ENCODE measurements at places on chromosomes 4 and X. TPM values are rescaled to one million over a fixed set of nuclear protein-coding genes. Genes with fewer than 3 reads are reported as not detected.

DNA sequence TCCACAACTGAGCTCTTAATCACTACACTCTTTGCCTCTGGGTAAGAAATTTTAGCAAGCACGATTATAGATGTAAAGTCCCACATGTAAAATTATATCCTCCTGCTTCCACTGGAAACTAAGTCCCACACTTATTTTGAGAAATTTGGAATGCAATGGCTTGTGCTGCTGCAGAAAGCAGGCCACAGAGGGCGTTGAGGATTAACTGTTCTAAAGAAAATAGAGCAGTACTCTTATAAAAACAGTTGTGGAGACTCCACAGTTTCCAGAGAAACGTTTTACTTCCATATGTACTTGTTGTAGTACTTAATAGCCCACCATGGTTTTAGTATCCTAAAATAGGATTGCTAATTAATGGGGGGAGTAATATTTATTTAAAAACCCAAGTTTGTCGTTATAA is 1.7 kb upstream of the CENPC start:
- DNase-seq = no peak
- H3K4me1 ChIP-seq = peaks cover 3% of the 10 kb centered on the region
- H3K27me3 ChIP-seq = no peaks in the 10 kb centered on the region
- H3K4me3 ChIP-seq = no peak overlapping the region
- H3K36me3 ChIP-seq = peaks cover 11% of the 10 kb centered on the region

The CT45A10 gene
- not detected for total RNA-seq

DNA sequence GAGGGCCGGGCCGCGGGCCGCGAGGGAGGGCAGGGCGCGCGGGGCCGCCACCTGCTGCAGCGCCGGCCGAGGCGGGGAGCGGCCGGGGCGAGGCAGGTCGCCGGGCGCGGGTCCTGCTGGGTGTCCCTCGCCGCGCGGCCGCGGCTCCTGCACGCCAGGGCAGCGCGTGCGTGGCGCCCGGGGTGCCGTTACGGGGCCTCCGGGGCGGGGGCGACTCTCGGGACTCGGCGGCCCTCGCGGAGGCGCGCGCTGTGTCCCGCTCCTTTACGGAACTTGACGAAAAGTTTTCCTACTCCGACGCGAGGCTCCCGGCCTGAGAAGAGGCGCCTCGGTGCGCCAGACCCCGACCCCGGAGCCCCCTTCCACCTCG is 329 bp downstream of the TBC1D14 start:
- H3K36me3 ChIP-seq = no peaks in the 10 kb centered on the region
- H3K27me3 ChIP-seq = no peaks in the 10 kb centered on the region
- peak overlapping the region; percentile 74 for H3K4me3 ChIP-seq
- peaks cover 14% of the 10 kb centered on the region for H3K4me1 ChIP-seq
- H3K27ac ChIP-seq = no peak overlapping the region

- no peak overlapping the region for H3K4me3 ChIP-seq
- no peaks in the 10 kb centered on the region for H3K27me3 ChIP-seq
- H3K27ac ChIP-seq = peak overlapping the region; percentile 81
- DNase-seq = peak; percentile 97
- no peaks in the 10 kb centered on the region for H3K36me3 ChIP-seq
Observed at GRCh38 chr4:158051401-158052235, 121.2 kb downstream of the GASK1B start.

- H3K4me3 ChIP-seq = no peak overlapping the region
- no peak for DNase-seq
- H3K27ac ChIP-seq = no peak overlapping the region
- no peaks in the 10 kb centered on the region for H3K27me3 ChIP-seq
- H3K36me3 ChIP-seq = no peaks in the 10 kb centered on the region
Observed at GRCh38 chr4:79150820-79151416, 174.9 kb downstream of the NAA11 start.

DNA sequence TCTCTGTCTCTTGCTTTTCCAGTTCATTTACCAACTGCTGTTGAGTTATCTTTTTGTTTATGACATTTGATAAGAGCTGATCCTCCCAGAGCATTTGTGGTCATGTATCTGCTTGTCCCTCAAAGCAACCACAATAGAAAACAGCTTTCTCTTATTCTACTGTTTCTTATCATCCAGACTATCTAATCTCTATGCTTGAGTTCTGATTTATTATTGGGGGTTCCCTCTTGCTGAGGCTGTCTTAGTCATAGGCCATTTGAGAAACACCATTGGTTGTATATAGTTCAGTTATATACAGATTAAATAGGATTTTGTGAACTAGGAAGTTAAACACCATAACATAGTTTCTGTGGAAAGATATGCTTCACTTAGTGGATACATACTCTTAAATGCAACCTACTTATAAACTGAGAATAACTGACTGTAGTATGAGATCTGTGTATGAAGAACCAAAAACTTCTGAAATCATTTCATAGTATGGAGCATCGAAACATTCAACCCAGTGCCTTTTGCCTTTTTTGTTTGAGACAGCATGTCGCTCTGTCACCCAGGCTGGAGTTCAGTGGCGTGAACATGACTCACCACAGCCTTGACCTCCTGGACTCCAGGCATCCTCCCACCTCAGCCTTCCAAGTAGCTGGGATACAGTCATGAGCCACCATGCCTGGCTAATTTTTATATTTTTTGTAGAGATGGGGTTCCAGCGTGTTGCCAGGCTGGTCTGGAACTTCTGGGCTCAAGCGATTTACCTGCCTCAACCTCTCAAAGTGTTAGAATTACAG is 75.8 kb downstream of the STIM2 start:
- peak; percentile 49 for DNase-seq
- no peaks in the 10 kb centered on the region for H3K27me3 ChIP-seq
- no peaks in the 10 kb centered on the region for H3K36me3 ChIP-seq
- H3K4me3 ChIP-seq = no peak overlapping the region
- H3K27ac ChIP-seq = no peak overlapping the region
- H3K4me1 ChIP-seq = no peaks in the 10 kb centered on the region

The SHROOM3 gene
- total RNA-seq = 50.9 TPM

DNA sequence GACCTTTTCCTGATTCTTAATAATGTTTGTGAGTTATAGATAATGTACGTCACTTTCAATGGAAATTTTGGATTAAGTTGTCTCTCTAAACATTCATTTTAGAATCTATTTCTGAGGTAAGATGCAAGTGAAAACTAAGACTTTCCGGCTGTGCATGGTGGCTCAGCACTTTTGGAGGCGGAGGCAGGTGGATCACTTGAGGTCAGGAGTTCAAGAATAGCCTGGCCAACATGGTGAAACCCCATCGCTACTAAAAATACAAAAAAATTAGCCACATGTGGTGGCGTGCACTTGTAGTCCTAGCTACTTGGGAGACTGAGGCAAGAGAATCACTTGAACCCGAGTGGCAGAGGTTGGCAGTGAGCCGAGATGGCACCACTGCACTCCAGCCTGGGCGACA is 524.6 kb upstream of the SLIT2 start:
- no peak overlapping the region for H3K27ac ChIP-seq
- H3K27me3 ChIP-seq = no peaks in the 10 kb centered on the region
- DNase-seq = no peak
- H3K36me3 ChIP-seq = no peaks in the 10 kb centered on the region
- peaks cover 7% of the 10 kb centered on the region for H3K4me1 ChIP-seq

DNA sequence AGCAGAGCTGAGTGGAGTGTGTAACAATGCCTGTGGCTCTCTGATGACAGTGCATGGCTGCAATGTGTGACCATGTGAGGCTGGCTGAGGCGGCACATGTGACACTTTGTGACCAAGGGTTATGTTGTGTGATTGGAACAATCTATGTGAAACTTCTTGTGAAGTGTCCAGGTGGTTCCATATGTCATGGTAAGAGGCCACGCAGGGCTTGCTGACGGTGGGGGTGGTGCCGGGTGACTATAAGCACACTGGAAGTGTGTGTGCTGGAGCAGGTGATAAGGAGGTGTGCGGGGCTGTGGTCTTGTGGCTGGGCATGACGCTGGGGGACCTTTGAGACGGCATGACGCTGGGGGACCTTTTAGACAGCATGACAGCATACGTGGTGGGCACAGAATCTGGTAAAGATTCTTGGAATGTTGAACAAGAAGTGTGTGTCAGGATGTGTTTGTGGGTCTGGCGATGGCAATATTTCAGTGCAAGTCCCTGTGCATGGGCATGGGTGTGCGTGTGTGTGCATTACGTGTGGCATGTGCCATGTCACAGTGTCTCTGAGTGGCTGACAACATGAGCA is 7.4 kb upstream of the HDAC6 start:
- no peak overlapping the region for H3K4me3 ChIP-seq
- no peak for DNase-seq
- no peak overlapping the region for H3K27ac ChIP-seq
- peaks cover 9% of the 10 kb centered on the region for H3K4me1 ChIP-seq
- no peaks in the 10 kb centered on the region for H3K36me3 ChIP-seq

The F8 gene
- 2.5 TPM for total RNA-seq

DNA sequence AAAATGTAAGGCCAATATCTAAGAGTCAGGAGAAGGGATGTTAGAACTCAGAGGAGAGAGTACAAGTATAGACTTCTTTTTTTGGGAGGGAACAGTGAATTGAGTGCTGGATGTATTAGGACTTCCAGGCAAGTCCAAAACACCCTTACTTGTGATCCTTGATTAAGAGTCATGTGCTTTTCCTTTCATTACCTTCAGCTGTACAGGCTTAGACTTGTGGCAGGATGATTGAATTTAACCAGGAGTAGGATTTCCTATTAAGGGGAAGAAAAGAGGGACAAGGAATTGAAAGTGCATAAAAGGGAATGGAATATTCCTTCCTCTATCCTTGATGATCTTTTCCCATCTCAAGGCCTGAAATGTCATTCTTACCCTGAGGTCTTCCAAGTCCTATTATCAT is 606.7 kb downstream of the STIM2 start:
- H3K27ac ChIP-seq = no peak overlapping the region
- no peak for DNase-seq
- no peak overlapping the region for H3K4me3 ChIP-seq
- no peaks in the 10 kb centered on the region for H3K36me3 ChIP-seq

- no peaks in the 10 kb centered on the region for H3K4me1 ChIP-seq
- H3K36me3 ChIP-seq = no peaks in the 10 kb centered on the region
- no peak for DNase-seq
- H3K27ac ChIP-seq = no peak overlapping the region
- H3K4me3 ChIP-seq = no peak overlapping the region
Observed at GRCh38 chr4:12691168-12691567, 793.0 kb downstream of the RAB28 start.

The CENPE gene
- 5.6 TPM for total RNA-seq

The FRMD7 gene
- not detected for total RNA-seq

The CYBB gene
- total RNA-seq = not detected

The H2BW1 gene
- not detected for total RNA-seq

DNA sequence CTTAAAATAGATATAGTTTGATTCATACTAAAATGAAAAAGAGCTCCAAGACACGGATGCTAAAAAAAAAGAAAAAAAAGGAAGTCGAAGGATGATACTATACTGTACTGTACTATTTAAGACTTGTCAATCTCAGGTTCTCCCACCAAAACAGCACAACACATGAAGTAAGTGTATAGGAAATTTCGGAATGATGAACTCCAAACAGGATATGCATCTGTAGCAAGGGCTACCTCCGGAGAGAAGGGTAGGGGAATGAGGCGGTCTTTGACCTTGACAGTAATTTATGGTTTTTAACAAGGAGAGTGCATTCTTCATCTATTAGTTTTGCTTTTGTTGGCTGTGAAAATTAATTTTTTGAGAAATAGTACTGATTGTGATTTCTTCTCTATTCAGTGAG is 541 bp upstream of the FIP1L1 start:
- no peaks in the 10 kb centered on the region for H3K27me3 ChIP-seq
- peak overlapping the region; percentile 92 for H3K27ac ChIP-seq
- peaks cover 6% of the 10 kb centered on the region for H3K4me1 ChIP-seq

GRCh38 chr4:152278505-152279233 is 257.2 kb downstream of the FBXW7 start:
- no peak overlapping the region for H3K4me3 ChIP-seq
- H3K27ac ChIP-seq = no peak overlapping the region
- no peaks in the 10 kb centered on the region for H3K4me1 ChIP-seq

DNA sequence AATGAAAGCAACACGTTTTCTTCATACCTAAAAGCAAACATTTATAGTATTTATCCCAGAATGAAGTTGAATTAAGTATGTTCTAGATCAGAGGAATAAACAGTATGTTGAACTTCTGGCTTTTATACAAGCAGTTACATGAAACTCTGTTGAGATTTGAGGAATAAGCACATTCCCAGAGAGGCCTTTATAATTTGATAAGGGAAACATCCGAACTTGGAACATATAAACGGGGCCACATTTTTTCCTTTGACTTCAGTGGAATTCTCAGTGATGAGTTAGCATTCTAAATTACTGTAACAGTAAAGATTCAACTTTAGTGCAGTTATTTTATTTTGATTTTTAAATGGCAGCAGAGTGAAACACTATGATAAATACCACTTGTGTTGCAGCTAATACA is 119.5 kb downstream of the GLRA3 start:
- no peak overlapping the region for H3K4me3 ChIP-seq
- H3K27me3 ChIP-seq = peaks cover 2% of the 10 kb centered on the region
- H3K4me1 ChIP-seq = no peaks in the 10 kb centered on the region
- H3K36me3 ChIP-seq = no peaks in the 10 kb centered on the region
- DNase-seq = no peak
- no peak overlapping the region for H3K27ac ChIP-seq

DNA sequence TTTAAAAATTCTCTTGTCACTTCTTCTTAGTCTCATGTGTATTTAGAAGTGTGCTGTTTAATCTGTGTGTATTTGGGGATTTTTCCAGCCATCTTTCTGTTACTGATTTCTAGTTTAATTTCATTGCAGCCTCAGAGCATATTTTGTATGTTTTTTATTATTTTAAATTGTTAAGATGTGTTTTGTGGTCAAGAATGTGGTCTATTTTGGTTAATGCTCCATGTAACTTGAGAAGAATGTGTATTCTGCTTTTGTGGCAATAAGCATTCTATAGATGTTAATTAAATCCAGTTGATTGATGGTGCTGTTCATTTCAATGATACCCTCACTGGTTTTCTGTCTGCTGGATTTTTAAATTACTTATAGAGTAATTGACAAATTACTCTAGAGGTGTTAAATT is 38.9 kb downstream of the ANXA10 start:
- H3K27ac ChIP-seq = no peak overlapping the region
- DNase-seq = no peak
- H3K4me1 ChIP-seq = no peaks in the 10 kb centered on the region
- H3K36me3 ChIP-seq = no peaks in the 10 kb centered on the region

DNA sequence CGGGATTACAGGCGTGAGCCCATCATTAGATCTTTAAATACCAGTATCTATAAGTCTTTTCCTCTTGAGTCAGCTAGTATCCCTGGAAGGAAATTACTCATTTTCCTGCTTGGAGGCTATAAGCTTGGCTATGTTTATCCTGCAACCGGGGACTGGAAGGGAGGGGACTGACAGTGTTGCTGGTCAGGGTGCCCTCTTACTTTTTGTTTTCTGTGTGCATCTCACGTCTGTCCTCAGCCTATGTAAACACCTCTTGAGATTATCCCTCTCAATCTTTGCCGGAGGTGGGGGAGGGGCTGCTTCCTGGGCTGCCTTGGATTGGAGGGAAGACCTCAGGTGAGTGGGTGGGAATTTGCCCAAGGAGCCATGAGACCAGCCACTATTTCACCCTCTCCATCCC is 37.0 kb downstream of the HTT start:
- peaks cover 42% of the 10 kb centered on the region for H3K4me1 ChIP-seq
- no peak overlapping the region for H3K27ac ChIP-seq
- peaks cover 29% of the 10 kb centered on the region for H3K36me3 ChIP-seq
- H3K27me3 ChIP-seq = no peaks in the 10 kb centered on the region
- no peak overlapping the region for H3K4me3 ChIP-seq

- no peaks in the 10 kb centered on the region for H3K27me3 ChIP-seq
- H3K27ac ChIP-seq = no peak overlapping the region
- H3K4me1 ChIP-seq = no peaks in the 10 kb centered on the region
- DNase-seq = no peak
- H3K4me3 ChIP-seq = no peak overlapping the region
Observed at GRCh38 chr4:104616401-104616820, 121.7 kb upstream of the CXXC4 start.
